NCI-H1694 treated with DMSO at 0.1 percent for 48 hours (cell line): ENCODE measurements at places on chromosomes 2 and 18.

DNA sequence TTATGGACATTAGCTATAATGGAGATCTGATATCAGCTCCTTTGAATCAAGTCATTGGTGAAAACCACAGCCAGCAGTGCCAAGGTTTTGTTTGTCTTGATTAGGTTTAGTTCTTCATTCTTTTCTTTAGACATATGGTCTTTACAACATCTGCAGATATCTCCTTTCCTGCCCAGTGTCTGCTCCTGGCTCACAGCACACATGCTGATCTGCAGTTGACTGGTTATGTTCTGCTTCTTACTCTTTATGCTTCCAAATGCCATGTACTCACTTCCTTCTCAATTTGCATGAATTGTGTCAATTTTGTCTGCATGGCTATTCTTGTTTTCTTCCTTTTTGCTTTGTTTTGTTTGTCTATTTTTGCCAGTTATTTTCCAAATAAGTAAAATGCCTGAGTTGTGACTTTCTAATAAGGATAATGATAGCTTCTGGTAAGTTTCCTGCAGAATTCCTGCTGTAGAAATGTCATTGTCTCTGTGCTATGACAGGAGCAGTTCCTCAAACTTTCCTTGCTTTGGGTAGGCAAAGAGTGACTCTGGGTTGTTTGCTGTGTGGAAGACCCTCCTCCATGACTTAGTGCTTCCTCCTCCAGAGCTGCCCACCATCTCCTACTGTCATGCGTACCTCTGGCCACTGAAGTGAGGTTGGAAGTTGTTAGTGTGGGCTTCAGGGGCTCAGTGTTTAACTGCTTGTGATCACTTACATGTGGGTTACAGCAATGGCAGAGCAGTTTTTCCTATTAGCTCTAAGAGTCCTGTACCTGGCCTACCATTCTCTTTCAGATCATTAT is 8.2 kb downstream of the ARHGAP25 start:
- DNase-seq, result no peak

GRCh38 chr2:231683292-231684235 is 24.8 kb upstream of the PTMA start:
- peak; percentile 82 for DNase-seq

- no peak for DNase-seq
Observed at GRCh38 chr2:28344756-28345373, 47.8 kb upstream of the FOSL2 start.

DNA sequence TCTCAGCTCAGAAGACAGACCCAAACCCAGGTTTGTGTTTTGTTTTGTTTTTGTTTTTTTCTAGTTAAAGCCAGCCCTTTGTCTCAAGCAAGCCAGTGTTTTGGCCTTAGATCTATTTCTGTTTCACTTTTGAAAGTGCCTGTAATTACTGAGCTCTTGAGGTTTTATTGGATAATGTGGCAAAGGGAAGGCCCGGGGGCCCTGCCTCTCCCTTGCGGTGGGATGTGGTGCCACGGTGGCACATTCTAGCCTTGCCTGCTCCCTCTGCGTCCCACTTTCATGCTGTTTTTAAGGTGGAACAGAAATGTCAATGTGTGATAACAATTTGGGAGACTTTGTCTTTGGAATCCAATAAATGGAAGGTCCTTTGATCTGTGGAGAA is 2.5 kb downstream of the HPCAL1 start:
- no peak for DNase-seq

DNA sequence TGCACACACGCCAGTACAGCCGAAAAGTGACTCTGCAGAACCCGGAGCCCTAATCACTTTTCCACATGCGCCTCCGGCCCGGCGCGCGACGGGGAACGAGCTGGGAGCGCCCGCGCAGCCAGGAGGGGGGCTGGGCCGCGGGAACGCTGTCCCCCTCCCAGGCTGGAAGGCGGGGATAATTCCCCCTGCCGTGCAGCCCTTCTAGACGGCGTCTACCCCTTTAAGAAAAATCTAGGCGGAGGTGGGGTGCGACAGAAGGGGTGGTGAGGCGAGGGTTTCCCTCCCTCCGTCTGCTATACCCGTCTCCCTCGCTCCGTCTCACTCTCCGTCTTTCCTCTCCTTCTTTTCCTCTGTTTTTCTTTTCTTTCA is 2.4 kb downstream of the CYP26B1 start:
- no peak for DNase-seq

DNA sequence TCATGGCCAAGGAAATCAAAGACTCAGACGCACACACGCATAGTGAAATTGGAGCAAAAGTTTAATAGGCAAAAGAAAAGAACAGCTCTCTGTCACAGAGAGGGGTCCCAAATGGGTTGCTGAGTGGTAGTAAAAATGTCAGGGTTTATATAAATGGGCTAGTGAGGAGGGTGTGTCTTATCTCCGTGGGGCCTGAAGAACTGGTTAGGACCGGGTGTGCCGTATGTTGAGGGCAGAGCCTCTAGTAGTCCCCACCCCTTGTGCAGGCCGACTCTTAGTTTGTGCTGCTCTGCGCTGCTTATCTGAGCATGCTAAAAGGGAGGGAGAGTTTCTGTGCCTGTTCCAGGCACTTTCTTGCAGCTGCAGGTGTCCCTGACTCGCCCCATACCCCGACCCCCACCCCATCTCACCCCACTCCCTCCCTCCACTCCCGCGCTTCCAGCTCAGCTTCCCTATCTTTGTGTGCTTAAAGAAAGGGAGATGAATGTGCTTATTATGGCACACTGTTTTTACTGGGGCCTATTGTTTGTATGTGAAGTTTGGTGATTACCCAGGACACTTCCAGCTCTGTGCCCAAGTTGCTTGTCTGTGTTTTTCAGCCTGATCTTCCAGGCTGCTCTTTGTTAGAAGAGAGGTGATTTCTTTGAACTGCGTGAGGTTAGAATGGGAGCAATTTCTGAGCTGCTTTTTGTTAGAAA is 167.4 kb downstream of the SPAG16 start:
- DNase-seq, result no peak

- no peak for DNase-seq
Observed at GRCh38 chr2:229401171-229401865, 130.2 kb upstream of the PID1 start.

GRCh38 chr2:102336502-102336945 is 19.1 kb upstream of the IL18R1 start:
- no peak for DNase-seq

DNA sequence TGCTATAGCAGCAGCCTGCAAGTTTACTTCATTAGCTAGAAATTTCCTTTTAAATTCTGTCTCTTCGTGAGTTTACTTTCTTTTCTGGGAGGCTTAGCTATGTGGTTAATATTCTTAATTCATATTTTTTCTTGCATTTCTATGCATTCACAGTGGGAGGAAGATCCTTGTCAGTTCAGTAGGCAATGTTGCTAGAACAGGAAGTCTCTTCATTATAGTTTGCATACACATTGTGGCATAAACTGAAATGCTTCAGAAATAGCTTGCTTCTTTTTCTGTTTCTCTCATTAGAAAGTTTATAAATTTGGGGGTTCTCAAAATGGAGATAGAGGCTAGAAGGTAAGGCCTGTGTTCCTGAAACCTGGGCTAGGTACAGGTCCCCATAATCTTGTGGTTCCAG is 8.1 kb upstream of the ARHGAP15 start:
- DNase-seq, result no peak
